Hematopoietic multipotent progenitor cell treated with erythropoietin and hydrocortisone succinate and interleukin-3 and kit ligand, for 6 days (in vitro differentiated cells): ENCODE measurements at places on chromosomes 12 and 14.

DNA sequence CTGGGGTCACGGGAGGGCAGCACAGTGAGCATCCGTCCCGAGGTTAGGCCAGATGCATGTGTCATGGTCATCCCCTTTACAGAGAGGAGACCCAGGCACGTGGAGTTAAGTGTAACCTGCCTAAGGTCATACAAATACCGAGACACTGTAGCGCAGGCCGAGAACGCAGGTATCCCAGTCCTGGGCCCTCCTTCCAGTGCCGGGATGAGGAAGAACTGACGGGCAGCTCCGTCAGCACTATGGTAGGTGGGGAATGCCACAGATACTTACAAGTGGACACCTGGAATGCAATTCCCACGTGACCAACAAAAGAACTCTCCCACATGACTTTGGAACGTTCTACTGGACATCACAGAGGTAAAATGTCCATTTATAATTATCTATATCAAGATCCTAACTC is 8.7 kb upstream of the TMEM229B start:
- no peak for DNase-seq

DNA sequence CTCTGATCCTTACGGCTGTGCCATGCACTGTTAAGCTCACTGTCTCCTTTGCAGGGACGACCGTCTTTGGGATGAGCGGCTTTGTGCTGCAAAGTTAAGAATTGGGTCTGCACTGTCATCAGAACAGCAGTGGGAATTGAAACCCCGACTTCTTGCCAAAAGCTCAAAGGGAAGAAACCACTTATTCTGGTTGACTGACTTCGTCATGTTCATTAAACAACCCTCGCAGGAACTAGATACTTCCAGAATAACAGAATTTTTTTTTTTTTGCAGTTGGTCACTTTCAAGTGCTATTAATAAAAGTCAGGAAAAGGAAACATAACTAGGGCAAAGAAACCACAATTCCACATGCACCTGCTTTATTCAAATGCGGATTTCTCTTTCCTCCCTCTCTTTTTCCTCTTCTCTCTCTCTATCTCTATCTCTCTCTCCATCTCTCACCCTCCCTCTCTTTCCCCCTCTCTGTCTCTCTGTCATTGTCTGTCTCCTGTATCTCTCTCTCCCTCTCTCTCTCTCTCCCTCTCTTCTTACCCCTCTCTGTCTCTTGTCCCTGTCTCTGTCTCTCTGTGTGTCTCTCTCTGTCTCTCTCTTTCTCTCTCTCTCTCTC is 12.3 kb upstream of the GLT1D1 start:
- no peak for DNase-seq

DNA sequence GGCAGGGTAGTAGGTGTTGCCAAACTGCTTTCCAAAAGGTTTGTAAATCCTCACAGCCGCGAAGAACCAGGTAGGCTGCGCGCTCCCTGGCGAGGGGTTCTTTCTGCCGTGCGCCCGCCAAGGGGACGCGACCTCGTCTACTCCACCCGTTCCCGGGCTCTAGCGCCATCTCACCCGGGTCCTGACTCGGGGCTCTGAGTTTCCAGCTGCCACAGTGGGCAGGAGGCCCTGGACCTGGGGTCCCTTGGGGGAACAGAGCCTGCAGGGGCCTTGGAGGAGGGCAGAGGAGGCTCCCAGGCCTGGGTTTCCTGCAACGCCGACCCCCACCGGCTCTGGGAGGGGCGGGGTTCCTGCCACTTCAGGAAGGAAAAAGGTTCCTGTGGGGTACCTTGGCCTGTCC is 706 bp downstream of the ANHX start:
- DNase-seq = no peak

- peak; percentile 64 for DNase-seq
These were observed 615 bp downstream of the CDKN1B start for GRCh38 chr12:12717586-12718380.

DNA sequence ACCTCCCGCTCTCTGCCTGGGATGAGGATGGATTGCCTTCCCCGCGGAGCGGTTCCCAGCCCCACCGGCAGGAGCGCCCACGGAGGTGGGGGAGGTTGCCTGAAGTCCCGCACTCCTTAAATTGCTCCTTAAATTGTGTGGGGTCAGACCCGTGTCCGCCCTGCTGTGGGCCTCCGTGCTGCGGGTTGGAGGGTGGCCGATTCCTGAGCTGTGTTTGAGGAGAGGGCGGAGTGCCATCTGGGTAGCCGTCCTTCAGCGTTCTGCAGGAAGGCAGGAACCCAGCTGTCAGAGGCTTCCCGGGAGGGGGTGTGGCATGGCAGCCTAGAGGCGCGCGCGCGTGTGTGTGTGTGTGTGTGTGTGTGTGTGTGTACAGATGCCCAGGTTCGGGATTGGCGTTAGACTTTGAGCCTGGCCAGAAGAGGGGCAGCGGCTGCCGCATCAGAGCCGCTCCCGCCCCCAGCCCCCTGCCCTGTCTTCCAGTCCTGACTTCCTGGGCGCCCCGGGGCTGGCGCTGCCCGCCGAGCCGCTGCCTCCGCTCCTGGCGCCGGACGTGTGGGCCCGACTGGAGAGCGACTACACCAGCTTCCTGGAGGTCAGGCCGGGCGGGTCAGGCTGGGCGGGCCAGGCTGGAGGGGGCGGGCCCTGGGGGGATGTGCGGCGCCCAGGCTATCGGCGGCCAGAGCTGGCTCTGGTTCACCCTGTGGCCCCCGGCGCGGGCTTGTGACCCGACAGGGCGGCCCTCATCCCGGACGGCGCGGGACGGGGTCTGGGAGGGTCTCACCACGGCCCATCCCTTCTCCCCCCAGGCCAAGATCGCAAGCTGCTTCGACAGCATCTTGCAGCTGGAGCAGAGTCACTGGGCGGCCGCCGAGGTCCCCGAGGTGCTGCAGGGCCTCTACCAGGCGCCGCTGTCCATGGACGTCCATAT is 9.2 kb downstream of the EXOC3L4 start:
- peak; percentile 56 for DNase-seq

DNA sequence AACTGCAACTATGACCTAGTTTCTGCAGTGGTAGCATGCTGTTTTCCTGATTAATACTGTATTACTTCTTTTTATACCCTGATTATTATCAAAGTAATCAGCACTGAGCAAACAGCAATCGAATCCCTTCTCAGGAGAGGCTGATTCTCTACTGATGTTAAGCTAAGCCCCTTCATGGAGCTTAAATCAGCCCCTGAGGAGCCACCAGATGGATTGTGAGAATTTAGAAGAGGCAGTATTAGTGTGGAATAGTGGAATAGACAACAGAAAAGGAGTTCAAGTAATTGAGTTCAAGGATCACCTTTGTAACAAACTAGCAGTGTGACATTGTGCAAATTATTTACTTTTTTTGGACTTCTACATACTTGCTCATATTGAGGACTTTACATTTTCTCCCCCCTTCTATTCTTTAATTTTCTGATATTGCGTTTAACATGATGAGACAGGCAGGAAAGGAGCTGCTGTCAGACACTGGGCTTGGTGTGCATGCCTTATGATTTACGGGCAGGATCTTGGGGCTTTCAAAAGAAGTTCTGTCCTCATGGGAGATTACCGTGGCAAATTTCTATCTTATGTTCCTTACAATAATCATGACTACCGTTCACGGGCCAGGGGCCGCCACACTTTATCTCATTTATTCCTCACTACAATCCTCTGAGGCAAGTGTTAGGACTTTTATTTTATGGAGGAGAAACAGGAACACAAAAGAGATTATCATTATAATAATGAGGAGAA is 68.0 kb downstream of the PTPRR start:
- DNase-seq = no peak

- DNase-seq = no peak
These were observed 179.2 kb upstream of the RTL1 start for GRCh38 chr14:101082436-101083384.

DNA sequence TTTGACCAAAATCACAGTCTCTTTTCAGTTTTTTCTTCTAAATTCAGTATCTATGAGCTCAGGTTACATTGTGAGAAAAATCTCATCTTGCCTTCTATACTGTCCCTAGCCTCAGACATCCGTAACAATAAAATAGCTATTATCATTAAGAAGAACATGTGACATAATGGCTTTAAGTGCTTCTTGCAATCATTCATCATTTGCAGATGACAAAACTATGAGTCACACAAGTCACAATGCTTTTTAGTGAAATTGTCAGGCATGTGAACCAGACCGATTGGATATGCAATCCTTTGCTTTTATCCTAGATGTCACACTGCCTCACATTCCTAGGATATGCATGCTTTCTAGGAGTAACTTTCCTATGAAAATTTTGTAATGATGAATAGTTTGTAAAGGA is 313.1 kb downstream of the SLC6A15 start:
- DNase-seq = no peak

- no peak for DNase-seq
These were observed 181.2 kb upstream of the NRXN3 start for GRCh38 chr14:77988970-77989369.

GRCh38 chr14:76836029-76836630 is 9.9 kb downstream of the LRRC74A start:
- no peak for DNase-seq

DNA sequence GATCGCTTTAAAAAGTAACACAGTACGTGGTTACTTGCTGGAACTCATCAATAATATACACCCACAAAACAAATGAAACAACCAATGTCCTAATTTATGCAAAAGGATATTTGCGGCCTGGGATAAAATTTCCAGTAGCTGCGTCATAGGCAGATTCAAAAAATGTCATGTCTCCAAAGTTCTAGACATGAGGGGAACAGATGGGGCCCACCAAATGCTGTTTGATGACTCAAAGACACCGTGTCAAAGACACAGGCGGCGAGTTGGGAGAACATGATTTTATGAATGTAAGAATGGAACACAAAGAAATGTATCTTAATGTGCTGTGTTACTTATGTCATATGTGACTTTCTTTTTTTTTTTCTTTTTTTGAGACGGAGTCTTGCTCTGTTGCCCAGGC is 34.3 kb upstream of the NCOR2 start:
- DNase-seq = no peak

GRCh38 chr12:70254846-70255245 is 11.6 kb downstream of the CNOT2 start:
- DNase-seq = no peak

- no peak for DNase-seq
These were observed 24.6 kb upstream of the AICDA start for GRCh38 chr12:8637244-8637643.

DNA sequence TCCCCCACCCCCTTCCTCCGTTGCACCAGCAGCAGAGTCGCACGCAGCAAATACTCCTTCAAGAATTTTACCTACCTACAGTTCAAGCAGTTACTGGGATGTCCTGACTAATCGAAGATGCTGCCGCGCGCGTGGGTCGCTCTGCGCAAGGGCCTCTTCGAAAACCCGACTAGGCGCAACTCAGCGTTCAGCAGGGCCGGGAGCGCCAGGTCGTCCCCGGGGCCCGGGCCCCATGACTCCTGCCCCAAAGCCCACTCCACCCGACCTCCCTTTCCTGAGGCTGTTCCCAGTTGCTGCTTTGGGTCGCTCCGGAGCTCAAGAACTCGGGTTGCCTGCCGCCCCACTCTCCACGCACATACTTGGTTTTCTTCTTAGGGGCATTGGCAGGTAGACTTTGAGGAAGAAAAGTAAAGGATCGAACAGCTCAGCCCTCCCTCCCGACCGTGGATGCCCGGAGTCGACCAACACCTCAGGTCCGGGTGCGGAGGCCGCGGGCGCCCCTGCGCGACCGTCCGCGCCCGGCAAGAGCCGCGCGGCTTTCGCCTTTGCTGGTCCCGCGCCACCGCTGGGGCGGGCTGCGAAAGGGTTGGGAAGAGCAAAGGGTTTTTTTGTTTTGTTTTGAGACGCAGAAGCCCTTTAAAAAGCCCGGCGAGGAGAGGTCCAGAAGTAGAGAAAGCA is 1.9 kb downstream of the BMP4 start:
- DNase-seq = no peak

- no peak for DNase-seq
These were observed 61.0 kb downstream of the SRGAP1 start for GRCh38 chr12:63905544-63905943.

GRCh38 chr12:124175704-124176103 is 119.2 kb upstream of the RFLNA start:
- DNase-seq = no peak

DNA sequence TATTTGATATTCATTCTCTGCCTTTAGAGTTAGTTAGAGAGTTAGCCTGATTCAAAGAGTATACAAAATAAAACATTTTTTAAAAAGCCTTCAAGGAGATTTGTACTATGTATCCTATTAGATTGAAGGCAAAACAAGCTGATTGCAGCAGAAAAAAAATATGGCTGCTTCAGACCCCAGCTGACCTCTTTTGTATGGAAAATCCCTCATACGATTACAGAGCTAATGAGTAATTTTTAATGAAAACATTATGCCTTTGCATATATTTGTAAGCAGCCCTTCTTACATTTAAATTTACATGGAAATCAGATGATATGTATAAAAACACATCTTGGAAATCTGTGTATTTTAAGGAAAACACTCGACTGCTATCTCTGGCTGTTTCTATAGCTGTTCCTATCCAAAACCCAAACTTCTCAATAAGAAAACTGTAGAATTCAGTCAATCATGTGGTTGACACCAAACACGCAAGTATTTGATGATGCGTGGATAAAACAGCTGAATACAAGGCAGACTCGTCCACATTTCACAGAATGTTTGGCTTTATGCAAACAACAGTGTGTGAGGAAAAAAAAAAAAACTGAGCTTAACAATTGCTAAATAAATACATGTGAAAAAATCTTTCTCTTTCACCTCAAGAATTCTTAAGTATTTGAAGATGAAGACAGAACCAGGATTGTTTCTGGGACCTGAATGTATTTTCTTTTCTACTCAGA is 275.3 kb downstream of the EGLN3 start:
- DNase-seq = no peak

DNA sequence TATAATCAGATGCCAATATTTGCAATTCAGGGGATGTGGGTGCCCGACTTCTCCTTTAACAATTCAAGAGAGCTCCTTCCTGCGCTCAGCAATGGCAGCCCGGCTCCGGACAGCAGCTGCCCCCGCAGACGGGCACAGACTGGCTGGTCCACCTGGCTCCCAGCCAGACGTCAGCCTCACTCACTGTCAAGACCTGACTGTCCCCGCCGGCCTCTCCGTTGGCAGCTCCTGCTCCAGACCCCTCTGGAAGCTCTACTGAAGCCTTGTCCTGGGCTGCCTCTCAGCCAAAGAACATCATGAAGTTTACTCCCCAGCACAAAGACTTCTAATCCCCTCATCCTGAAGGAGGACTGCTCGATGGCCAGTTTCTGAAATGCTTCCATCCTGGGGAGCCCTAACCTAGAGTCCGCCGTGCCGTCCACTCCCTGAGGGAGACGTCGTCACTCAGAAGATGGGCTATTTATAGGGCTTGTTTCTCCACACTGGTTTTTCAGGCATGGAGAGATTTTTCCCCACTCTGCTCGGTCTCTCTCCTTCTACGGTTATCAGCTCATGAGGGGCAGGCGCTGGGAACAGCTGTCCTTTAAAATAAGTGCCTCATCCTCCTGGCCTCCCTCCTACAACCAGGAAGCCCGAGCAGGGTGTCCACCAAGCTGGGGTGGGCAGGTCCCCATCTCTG is 126.2 kb downstream of the RFLNA start:
- no peak for DNase-seq

- peak; percentile 76 for DNase-seq
These were observed 82.9 kb upstream of the STXBP6 start for GRCh38 chr14:25132732-25133422.

DNA sequence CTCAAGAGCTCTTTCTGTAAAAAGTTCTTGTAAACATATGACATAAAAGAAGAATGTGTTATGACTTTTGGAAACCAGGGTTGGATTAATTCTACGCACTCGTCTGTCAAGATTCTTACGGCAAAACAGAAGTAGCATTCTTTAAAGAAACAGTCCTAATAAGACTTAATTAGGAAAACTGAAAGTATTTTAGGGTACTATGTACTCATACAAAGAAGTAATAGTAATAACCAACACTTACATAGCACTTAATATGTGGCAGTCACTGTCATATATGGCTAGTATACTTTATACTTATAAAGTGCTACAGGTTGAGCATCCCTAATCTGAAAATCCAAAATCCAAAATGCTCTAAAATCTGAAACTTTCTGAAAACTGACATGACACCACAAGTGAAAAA is 72.9 kb upstream of the ST8SIA1 start:
- no peak for DNase-seq
